ENCODE measurements at places on chromosomes 4 and X.

DNA sequence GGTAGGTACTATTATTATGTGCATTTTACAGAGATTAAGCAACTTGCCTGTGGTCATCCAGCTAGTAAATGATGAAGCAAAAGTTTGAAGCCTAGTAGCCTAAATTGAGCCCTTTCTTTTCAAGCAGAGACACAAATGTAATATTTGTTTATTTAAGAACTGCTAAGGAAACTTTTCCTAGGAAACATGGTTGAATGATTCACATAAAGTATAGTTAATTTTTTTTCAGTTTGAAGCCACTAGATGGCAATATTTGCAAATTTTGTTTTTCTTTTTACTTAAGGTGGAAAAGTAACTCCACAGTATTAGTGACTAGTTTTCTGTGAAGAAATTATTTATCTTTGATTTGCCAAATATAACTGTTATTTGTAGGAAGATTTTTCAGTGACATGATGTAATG is 52.8 kb upstream of the ANKRD17 start:
- DNase-seq, result no peak

GRCh38 chrX:10988653-10989052 is 122.5 kb upstream of the HCCS start:
- no peak for DNase-seq

- DNase-seq, result no peak
Measured at GRCh38 chr4:6516762-6517161, 44.3 kb upstream of the PPP2R2C start.

- no peak for DNase-seq
Measured at GRCh38 chrX:76555816-76556215, 128.3 kb downstream of the MAGEE1 start.

DNA sequence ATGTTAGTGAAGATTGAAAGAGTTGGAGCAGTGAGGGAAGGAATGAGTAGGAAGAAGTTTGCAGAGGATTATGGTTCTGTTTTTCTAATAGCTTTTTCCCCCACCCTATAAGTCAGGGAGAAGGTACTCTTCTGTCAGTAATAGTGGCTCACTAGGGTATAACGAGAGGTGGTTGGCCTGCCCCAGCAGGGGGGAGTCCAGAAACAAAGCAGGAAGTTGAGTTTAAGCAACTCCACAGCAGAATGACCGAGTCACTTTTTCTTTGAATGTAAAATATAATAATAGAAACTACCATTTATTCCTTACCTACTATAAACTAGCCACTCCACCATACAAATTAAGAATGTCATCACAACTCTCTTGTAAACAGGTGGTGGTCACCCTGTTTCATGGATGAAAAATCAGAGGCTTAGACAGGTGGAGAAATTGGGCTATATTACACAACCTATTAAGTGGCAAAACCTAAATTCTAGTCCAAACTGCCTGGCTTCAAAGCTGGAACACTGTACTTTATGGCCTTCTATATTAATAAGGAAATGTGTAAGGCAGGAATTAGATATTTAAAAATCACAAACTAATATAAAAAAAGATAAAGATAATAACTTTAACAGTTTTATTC is 21.9 kb downstream of the AP1AR start:
- no peak for DNase-seq

DNA sequence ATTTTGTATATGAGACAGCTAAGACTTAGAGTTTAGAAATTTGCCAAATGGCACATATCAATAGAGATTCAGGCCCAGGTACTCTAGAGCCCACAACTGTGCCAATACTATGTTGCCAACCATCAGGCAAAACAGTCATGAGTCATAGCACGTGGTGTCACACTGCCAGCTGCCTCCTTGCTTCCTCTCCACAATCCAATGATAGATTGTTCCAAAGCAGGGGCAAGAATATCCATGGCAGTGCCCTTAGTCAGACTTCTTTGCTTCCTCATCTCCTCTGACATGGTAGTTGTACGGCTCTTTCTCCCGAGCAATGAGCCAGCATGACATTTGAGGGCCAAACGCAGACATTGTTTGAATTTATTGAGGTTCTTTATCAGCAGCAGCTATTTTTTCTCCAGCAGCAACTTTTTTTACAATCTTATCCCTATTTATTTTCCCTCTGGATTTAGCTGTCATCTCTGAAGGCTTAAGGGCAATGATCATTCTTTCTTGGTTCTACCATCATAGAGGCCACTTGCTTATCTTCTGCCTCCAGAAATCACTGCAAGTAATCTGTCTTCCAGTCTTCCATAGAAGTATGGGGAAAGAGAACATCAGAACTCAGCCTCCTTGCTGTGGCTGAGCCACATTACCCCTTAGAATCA is 169.7 kb downstream of the COL4A6 start:
- no peak for DNase-seq

DNA sequence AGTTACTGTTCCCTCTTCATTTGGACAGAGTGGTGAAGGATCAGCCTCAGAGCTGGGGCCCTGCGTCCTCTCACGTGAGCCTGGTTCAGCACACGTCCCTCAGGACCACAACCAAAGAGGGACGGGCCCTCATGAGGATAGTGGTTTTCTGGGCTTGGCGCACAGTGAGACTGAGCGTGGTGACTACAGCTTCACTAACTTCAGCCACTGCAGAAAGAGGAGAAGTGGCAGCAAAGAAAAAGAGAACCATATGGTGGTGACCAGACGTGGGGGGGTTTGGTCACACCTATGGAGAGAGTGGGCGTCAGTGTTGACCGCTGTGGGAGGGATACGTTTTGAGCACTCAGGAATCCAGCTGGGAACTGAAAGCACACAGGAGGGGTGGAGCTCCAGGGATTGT is 21.8 kb upstream of the TNIP3 start:
- DNase-seq, result no peak

DNA sequence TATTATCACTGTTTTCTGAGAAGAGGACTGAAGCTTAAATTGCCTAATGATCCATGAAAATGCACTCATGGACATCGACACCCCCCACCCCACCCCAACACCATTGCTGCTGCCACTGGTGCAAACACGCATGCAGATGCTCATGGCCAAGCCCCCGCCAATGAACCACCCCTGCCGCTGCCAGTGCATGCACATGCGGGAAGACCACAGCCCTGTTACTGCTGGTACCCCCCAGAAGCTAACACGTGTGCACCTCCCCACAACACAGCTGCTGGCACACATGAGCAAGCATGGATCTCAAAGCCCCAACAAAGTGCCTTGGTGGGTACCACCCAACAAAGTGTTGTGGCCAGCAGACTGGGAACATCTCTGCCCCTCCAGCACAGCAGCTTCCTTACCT is 594.1 kb upstream of the FAT1 start:
- DNase-seq, result no peak

DNA sequence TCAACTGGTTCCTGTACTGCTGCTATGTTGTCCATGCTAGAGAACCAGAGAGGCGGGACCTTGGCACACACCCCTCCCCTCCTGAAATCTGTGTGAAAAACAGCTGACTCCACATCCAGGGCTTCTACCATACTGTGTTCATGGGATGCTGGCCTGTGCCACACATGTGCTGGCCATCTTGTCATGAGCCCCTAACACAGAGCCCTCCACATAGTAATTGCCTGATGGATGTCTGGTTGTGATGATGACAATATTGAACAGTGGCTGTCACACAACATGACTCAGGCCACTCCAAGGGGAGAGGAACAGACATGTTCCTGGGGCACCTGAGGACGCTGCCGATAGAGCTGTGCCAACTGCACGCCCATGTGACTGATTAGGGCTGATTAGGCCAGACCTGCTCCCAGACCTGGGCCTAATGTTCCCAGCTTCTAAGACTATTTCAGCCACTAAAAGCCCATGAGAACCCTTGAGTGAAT is 13.1 kb downstream of the SLC25A5 start:
- DNase-seq, result no peak

DNA sequence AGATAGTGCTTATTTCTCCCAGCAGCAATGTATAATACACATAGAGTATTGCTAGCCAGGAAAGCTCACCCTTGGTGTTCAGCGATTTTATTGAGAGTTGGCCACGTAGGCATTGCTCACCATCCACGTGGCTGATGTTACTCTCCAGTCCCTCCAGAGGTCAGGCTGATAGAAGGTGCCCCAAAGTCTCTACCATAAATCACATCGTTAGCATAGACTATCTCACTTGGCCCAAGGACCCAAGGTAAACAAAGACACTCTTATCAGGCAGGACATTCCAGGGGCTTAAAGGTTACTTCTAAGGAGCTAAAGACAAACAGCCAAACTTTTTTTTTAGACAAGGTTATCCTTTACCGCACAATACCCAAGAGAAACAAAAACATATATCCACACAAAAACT is 30.3 kb upstream of the RGN start:
- DNase-seq, result no peak

DNA sequence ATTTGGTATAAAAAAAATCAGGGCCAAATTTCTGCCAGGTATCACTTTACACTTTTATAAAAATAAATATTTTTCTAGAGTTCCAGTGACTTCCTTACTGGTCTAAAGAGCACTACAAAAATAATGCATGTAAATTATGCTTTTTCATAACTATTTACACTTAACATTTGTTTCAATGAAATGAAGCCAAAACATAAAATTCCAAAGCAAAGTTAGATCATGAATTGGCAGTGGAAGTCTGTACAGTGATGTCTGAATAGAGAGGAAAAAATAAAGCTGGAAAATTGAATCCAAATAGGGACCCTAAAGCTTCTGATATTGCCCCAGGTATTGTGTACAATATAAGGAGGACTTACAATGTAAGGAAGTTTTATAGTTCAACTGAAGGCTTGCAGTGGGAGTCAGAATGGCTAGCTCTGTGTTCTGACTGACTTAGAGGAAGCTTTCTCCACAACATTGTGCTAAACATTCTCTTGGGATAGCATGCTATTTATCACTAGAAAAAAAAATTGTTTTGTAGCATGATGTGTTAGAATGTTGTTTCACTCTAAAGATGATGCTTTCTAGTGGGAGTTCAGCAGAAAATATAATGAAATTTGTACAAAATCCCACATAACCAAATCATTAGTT is 288.2 kb upstream of the UGT8 start:
- no peak for DNase-seq

DNA sequence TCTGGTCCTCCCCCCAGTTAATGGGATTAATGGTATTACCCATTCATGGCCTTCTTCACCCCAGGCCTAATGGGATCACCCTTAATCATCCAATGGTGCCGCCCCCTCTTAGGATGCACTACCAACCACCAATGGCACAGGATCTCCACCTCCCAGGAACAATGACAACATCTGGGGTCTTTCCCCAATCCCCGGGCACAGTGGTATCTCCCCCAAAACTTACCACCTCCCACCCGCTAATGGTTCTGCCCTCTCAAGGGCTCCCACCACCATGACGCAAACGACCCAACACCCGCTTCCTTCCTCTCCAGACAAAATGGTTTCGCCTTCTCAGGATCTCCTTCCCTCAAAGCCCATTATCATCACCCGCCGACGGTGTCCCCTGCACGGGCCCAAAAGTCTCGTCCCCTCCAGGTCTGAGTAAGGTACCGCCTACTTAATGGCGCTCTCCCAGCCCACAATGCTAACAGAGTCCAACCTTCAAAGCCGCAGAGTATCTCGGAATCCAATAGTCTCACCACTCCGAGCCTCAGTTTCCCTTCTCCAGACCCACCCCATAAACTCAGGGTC is 458 bp downstream of the GRIPAP1 start:
- DNase-seq, result no peak

- DNase-seq, result peak; percentile 7
Measured at GRCh38 chrX:130975947-130976346, 72.9 kb upstream of the ENOX2 start.

GRCh38 chr4:110515676-110516075 is 39.7 kb downstream of the ENPEP start:
- no peak for DNase-seq

GRCh38 chr4:2339458-2340271 is 77.8 kb upstream of the MXD4 start:
- DNase-seq, result no peak

GRCh38 chr4:8143392-8144140 is 15.0 kb downstream of the ABLIM2 start:
- DNase-seq, result no peak

DNA sequence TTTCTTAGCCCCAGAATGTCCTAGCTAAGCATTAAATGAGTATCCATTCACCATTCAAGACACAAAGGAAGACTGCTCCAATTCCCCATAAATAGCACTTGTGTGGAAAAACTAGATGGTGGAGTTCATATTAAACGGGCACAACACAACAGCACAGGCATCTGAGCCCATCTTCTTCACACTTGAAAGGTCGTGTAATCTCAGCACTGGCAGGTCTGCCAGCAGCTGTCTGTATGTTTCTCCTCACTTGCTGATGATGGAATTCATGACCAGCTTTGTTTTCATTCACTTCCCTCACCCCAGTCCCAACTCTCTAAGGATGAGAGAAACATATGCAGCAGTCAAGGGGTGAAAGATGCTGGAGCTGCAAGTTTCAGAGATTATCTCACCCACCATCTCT is 148.7 kb downstream of the AFAP1 start:
- DNase-seq, result no peak

DNA sequence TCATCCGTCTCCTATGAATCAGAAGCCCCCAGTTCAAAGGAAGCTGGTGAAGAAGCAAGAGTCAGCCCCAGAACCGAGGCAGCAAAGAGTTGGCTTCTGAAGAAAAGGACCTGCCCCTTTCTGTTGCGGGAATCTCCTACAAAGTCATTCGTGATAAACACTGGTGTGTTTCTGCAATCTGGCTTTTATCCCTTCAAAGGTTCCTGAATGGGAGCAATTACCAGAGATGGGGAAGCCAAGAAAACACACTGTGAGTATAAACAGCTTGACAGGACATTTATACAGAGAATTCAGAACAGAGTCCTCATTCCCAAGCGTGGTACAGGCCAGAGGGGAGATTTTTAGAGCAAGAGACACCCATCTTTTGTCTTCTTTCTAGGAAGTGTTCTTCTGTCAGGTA is 226.8 kb upstream of the LNX1 start:
- no peak for DNase-seq

DNA sequence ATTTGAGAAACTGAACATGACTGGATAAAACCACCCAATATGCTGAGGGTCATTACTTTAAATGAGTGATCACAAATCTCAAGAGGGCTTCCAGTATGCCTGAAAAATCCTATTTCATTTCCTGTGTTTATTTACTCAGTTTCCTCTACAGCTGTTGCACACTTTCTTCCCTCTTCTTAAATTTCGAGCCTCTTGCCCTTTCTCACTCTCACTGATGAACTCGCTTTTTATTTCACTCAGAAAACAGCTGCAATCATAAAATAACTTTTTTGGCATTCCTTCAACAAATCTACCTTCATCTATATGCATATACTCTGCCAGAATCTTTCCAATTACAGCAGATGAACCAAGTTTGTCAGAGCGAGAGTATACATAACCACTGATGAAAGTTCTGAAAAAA is 101.3 kb downstream of the EIF4E start:
- DNase-seq, result no peak

DNA sequence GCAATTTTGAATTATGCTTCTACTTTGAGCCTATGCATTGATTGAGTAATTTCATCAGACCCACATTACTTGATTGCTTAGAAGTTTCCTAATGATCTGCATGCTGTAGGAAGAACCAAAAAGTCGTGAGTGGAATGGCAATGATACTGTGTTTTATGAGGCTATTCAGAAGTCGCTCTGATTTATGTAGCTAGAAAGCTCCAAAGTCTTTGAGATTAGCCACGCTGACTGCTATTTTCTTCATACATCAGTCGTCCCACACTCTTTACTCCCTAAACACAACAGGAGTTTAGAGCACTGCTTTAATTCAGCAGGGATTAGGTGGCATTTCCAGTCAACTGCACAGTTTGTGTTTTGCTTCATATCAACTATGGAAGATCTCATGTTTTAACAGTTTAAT is 4.1 kb downstream of the GRID2 start:
- DNase-seq, result no peak

- DNase-seq, result no peak
Measured at GRCh38 chr4:142314686-142315085, 531.4 kb downstream of the INPP4B start.
